Stimulated activated naive CD8-positive, alpha-beta T cell treated with anti-CD3 and anti-CD28 coated beads, Interleukin-15, amount 100 ng/mL, for 72 hours (primary cell): ENCODE measurements at places on chromosomes 11 and 22.

DNA sequence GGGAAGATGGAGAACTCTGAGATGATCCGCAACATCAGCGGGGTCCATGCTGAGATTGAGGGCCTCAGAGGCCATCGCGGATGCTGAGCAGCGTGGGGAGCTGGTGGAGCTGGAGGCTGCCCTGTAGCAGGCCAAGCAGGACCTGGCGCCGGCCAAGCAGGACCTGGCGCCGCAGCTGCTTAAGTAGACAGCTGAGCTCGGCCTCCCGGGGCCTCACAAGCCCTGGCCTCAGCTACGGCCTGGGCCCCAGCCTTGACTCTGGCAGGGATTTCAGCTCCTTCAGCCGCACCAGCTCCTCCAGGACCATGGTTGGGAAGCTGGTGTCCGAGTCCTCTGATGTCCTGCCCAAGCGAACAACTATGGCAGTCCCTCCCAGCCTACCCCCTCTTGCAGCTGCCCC lies 7.3 kb upstream of the RNASEH2C start:
- no peak for DNase-seq

- DNase-seq, result no peak
Measured at GRCh38 chr22:19851291-19852176, 3.1 kb downstream of the GNB1L start.

DNA sequence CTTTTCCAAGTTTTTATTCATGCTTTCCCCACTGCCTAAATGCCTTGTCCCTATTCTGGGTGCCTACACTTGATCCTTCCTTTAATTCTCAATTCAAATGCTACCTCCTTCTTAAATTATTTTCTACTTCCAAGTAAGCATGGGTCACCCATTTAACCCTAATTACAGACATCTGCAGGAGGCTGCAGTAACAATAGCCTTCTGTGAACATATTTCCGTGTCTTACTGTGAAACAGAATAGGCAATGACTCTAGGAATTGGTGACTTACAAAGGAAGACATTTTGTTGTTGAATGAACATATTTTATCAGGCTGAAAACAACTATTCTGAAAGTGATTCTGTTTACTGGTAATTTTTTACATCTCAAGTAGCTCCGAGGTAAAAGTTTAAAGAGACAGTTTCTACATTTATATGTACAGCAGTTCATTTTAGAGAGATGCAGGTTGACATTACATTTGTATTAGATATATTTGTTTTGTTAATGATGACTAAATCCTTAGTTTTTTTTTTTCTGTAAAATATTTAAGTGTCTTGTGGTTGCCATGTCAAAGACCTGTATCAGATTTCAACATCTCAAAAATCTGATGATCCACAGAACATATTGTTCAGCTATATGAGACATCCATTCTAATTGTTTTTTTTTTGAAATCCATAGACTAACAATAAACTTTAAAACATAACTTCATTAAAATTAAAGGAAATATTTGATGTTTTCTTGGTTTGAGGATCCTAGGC lies 316.8 kb downstream of the CASP12 start:
- DNase-seq, result no peak

DNA sequence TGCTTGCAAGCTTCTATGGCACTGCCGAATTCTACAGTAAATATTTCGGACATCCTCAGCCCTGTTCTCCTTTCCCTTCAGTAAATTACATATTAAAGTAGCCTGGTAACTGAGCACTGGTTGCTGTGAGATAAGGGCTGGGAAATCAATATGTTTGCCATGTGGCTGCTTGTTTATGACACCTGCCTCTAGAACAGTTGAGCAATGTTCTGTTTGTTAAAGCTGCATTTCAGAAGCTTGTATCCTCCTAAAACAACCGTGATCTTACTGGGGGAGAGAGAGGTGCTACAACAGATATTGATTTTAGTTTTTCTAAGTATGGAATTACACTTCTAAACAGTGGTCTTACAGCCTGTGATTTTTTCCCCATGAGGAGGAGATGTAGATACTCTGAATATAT lies 39.4 kb downstream of the ZBTB16 start:
- DNase-seq, result no peak

DNA sequence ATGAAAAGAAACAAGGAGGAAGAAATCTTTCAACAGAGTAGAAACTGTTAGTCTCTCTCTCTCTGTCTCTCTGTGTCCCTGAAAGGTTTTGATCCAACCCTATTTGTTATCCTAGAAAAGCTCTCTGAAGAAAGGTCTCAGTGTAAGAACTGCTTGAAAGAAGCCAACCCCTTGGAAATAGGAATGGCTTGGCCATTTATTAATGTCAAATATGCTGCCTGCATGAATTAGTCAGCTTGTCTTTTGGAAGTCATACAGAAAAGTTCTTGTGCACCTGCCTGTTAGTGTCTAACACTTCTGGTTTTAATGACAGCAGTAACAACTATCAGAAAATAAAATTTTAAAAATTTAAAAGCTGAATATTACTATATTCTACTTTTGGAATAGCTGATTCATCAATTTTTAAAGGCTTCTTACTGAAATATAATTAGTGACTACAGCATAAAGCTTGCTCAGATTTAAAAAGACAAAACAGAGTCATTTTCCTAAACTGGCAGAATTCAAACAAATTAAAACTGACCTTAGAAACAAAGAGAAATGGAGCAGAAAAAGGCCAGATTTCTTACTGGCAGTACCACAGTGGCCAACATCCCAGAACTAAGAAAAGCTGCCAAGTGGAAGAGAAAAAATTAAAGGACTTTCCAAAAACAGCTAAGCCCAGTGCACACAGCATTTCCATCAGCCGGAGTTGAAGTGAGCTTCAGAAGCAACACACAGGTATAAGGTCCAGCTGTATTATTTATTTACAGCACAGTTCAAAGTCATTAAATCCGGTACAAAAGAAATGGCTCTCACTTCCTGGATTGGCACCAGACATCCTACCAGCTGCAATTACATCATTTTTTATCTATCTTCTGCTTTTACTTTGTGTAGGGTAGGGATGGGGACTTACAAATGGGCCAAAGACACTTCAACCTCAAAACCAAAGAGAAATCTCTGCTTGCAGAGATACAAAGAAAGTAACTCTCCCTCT lies 76.3 kb downstream of the PRCP start:
- DNase-seq, result no peak

DNA sequence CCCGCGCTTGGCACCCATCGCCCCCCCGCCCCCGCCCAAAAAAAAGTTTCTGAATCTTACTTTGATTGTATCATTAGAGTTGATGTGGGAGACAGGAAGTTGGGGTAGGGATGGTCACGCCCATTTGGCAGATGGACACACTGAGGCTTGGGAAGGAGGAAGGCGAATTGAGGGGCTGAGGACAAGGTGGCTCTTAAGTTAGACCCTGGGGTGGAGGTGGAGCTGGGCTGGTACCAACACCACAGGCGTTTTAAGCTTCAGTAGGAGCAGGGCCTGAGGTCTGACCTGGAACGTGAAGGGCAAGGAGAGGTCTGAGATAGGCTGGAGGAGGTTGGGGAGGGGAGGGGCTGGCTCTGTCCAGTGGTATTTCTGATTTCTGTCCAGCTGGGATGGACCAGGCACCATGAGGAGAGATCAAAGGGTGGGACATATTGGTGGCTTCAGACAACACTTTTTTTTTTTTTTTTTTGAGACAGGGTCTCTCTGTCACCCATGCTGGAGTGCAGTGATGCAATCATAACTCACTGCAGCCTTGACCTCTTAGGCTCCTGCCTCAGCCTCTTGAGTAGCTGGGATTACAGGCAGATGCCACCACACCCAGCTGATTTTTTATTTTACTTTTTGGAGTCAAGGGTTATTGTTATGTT lies 799 bp upstream of the CDC42BPG start:
- DNase-seq, result no peak

DNA sequence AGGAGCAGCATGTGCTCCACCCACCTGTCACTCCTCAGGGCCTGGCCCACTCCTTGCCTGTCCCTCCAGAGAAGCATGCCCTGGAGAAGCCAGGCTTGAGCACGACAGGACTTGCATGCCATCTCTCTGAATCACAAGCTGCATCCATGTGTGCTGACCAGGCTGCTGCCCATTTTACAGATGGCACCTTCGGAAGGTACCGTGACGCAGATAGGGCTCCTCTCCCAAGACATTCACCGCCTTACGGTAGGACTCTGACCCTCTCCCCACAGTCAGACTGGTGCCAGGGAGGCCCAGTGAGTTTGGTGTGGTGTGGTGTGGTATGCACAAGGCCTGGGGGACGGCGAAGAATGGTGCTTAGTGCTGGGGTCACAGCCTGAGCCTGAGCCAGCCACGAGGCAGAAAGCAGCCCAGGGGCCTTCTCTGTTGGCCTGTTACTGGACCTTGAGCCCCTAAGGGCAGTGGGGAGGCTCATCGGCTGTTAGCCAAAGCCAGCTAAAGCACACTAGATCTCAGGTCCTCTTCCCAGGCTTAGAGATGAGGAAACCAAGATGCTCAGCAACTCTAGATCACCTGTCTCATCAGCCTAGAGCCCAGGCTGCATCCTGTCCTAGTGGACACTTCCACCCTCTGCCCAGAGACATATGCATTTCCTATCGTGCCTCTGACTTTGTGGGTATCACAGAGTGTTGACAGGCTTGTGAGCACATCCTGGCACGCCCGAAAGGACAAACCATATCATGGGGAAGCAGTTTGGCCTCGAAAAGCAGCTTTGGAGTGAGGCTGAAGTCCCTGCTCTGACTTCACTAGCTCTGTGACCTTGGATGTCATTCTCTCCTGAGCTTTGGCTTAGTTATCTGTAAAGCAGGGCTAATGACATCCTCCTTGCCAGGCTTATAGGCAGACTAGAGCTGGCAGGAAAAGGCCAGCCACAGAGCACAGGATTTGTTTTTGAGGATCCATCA lies 17.8 kb downstream of the CYB5R2 start:
- no peak for DNase-seq

- DNase-seq, result peak; percentile 41
Measured at GRCh38 chr22:46072110-46072881, 78.0 kb upstream of the PPARA start.

- no peak for DNase-seq
Measured at GRCh38 chr11:119044708-119045107, 12.3 kb downstream of the HYOU1 start.

DNA sequence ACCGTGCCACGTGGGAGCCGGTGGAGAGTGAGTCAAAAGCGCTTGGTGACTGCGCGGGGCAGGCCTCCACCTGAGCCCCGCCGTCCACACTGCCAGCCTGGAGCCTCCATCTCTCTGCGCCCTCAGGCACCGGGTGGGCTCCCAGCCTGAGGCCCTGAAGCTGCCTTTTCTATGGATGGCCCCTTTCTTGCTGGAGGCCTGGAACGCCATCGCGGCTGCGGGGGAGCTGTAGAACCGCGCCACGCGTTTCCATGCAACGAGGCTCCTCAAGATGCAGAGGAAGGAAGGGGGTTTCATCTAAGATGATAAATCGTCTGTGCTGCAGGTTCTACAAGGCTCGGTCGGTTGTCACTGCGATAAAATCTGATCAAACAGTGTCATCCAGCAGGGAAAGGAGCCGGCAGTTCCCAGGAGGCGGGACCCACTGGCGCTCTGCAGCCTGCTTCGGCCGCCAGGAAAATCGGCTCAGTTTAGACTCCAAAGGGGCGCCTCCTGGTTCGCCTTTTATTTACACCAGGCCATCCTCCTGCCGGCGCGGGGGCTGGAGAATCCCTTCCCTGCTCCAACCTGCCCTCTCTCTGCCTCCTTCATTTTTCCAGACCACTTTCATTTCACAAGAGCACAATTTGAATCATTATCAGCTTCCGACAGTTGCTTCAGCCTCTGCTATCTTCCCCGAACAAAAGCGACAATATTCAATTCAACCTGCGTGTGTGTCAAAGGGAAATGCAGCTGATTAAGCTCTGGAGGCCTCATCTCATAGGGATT lies 624.4 kb downstream of the BRD1 start:
- DNase-seq, result no peak

- no peak for DNase-seq
Measured at GRCh38 chr11:104005234-104005855, 31.1 kb upstream of the DDI1 start.

GRCh38 chr22:39959640-39960447 lies at the start of gene TMA7B:
TMA7B (plus strand) TSS chr22:39960397; CDS start chr22:39964375, 3,978 bp downstream.
- DNase-seq, result no peak

DNA sequence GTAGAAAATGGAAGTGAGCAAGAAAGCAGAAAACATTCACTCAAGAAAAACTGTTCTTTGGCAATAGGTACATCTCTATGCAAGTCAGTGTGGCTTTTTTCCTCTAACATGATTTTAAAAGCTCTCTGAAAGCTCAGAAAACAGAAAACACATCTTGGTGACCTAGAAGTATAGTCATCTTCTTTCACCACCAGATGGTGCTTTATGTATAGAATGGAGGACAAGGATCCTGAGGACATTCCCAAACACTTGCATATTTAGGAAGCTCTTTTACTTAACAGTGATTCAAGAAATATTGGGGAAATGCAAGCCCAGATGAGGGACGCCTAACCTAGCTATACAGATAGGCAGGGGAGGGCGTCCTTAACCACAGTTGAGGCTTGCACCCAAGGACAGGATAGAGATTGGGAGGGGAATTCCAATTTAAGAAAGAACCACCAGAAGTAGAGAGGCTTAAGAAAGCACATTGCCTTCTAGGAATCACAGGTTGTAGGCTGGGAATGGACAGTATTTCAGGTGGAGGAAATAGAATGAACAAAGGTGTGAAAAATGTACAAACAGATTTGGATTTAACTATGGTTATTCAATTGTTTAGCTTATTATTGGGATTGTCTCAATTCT lies 13.8 kb upstream of the CCDC81 start:
- no peak for DNase-seq

DNA sequence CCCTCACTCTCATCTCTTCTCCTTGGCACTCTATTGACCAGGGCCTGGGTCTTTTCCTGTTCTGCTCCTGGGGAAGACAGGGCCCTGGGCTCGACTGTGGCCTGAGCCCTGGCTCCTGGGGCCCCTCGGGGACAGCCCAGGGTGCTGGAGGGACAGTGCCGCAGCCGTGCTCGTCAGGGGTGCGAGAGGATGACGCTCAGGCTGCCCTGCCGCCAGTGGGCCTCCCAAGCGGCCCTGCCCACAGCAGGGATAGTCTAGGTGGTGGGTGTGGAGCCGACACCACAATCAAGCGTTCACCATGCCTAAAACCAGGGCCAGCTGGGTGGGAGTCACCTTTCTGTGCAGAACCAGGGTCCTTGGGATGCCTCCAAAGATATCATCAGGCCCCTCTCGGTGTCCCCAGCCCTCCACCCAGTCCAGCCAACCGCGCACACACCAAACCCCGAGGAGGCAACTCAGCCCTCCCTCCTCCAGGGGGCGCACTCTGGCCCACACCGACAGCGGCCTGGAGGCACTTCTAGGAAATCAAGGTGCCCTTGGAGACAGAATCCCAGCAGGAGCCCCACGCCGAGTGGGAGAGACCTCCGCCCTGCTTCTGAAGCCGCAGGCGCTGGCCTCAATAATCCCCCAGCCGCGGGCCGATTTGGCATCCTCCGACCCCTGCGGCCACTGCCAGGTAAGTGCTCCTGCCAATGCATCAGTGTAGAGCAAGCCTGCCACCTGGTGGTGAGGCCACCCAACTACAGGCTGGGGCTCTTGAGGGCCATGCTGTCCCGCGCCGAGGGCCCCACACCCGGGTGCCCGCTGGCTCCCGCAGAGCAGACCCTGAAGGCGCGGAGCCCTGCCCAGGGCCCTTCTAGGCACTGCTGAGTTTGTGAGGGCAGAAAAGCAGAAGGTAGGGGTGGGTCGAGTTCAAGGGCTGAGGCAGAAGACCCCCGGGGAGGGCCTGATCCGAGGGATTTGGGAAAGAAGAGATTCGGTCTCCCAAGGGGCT lies 496.4 kb downstream of the BUD13 start:
- DNase-seq, result peak; percentile 81
